ENCODE measurements at places on chromosomes 7 and 10.
A peak's percentile ranks its signal among the peaks of the same experiment; 100 is the strongest.

GRCh38 chr10:21919117-21919516 lies 84.4 kb downstream of the DNAJC1 start:
- no peaks in the 10 kb centered on the region for H3K27me3 ChIP-seq
- no peaks in the 10 kb centered on the region for H3K36me3 ChIP-seq
- no peaks in the 10 kb centered on the region for H3K4me1 ChIP-seq
- no peak overlapping the region for H3K27ac ChIP-seq
- no peak for DNase-seq

GRCh38 chr10:19853831-19854230 lies 37.6 kb downstream of the PLXDC2 start:
- DNase-seq = no peak
- no peak overlapping the region for H3K4me3 ChIP-seq

GRCh38 chr10:6339891-6340290 lies 137.2 kb downstream of the PFKFB3 start:
- no peak overlapping the region for H3K27ac ChIP-seq
- no peaks in the 10 kb centered on the region for H3K4me1 ChIP-seq
- DNase-seq = no peak
- no peaks in the 10 kb centered on the region for H3K36me3 ChIP-seq

DNA sequence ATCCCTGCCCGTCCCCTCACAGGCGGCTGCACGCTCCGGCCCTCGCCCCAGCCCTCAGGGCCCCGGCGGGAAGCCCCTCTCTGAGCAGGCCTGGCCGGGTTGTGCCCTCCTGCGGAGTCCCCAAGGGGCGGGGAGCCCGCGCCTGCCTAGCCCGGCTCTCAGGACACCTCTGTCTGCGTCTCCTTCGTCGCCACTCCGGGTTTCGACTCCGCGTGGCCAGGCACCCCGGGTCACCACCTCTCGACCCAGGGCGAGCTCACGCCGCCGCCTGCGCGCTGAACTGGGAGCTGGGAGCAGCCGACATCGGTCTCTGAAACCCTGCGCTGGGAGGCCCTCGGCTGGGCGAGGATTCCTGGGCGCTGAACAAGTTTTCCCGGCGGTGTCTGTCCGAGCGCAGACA lies 6.2 kb upstream of the OGDHL start:
- no peak for DNase-seq
- no peaks in the 10 kb centered on the region for H3K4me1 ChIP-seq
- H3K27me3 ChIP-seq = peaks cover 89% of the 10 kb centered on the region
- no peak overlapping the region for H3K4me3 ChIP-seq
- H3K27ac ChIP-seq = no peak overlapping the region

DNA sequence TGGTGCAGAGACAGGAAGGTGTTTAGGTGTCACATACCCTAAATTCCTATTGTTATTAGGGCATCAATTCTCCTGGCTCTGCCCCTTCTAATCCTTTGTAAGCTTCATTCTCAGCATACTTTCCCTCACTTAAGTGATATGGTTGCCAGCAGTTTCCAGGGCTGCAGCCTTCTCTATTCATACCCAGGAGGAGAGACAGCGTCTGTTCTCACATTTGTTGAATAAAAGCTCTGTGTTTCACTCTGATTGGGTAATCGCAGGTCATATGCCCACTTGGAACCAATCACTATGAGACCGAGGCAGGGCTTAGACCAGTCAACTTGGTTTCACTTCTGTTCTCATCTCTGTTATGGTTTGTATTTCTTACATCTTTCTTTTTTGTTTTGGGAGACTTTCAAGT lies 109.6 kb upstream of the MTPN start:
- peak overlapping the region; percentile 14 for H3K27ac ChIP-seq
- no peaks in the 10 kb centered on the region for H3K36me3 ChIP-seq
- H3K4me1 ChIP-seq = no peaks in the 10 kb centered on the region
- H3K4me3 ChIP-seq = peak overlapping the region; percentile 55
- DNase-seq = peak; percentile 63

DNA sequence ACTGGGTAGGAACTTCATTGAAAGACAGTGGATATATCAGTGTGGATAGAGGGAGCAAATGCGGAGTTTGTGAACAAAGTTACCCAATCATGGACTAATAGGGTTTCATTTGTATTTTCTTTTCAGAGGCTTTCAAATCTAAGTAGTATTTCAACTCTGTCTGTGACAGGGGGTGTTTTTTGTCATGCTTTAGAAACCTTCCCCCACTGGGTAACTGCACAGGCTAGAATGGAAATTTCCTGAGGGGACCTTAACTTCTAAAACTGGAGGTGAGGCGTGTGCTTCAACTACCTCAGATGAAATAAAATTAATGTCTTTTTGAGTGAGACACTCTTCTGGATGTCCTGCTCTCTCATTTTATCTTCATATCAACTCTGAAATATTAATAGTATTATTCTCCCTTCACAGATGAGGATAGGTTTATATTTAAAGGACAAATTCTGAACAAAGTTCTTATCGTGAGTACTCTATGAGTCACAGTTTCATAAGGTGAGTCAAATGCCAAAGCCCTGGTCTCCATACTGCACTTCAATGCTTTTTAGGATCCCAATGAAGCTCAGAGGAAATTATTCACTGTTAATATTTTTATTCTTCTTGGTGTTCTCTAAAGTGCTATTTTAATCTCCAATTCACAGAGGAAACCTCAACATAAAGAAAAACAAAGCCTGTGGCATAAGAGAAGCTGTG lies 770.6 kb downstream of the CCSER2 start:
- no peaks in the 10 kb centered on the region for H3K36me3 ChIP-seq
- no peak overlapping the region for H3K4me3 ChIP-seq
- no peaks in the 10 kb centered on the region for H3K27me3 ChIP-seq
- no peak overlapping the region for H3K27ac ChIP-seq
- no peak for DNase-seq
- H3K4me1 ChIP-seq = no peaks in the 10 kb centered on the region

DNA sequence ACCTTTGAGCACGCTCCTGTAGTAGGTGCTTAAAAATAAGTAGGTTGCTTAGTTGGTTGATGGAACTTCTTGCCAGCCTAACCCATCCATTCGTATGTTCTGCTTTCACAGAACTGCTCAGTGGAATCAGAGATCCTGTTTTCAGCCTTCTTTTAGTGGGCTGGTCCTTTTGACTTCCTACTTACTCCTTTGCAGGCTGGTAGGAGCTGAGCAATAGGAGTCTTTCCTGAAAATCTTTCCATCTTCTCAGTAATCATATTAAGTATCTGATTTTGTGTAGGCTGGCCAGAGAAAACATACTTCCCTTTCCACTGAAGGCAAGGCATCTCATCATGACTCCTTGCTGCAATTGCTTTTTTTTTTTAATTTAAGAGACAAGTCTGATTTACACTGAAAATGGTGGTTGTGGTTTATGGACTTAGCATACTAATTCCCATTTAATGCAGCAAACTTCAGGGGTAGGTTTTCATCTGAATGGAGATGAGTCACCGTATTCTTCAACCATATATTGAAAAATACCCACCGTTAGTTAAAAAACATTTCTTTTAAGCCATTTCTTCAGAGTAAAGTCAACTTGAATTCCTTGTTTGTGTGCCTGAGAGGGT lies 208.0 kb downstream of the ZNF365 start:
- H3K36me3 ChIP-seq = no peaks in the 10 kb centered on the region
- H3K4me1 ChIP-seq = no peaks in the 10 kb centered on the region
- H3K4me3 ChIP-seq = no peak overlapping the region
- no peak for DNase-seq
- H3K27ac ChIP-seq = no peak overlapping the region

DNA sequence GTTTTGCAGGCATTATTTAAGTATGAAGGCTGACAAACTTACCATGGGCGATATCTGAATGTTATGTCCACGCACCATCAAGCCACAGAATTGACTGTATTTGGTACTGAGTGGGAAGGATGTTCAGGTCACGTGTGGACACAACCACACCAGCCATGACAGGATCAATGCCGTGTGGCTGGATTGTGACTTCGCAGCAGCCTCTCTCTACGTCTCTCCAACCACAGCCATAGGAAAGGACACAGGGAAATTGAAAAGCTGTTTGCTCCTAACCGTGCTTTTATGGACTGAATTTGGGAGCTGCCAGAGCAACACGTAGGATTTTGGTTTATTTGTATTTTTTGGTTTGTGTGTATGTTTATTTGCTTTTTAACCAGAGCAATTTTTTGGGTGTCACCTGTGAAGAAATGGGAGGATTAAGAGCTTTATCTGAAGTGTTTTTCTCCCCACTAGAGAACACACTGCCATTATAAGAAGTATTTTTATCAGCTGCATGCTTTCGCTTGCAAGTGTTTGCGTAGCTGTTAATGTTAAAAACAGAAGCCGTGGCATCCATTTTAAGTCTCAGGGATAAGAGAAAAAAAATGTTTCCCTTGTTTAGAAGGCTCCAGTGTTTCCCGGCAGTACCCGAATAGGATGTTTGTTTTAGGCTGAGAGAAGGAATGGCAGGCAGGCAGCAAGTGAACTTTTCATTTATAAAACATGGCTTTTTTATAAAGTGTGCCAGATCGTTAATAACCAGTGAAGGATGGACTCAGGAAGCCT lies 401.1 kb upstream of the NFE2L3 start:
- no peak for DNase-seq
- peaks cover 13% of the 10 kb centered on the region for H3K4me1 ChIP-seq

DNA sequence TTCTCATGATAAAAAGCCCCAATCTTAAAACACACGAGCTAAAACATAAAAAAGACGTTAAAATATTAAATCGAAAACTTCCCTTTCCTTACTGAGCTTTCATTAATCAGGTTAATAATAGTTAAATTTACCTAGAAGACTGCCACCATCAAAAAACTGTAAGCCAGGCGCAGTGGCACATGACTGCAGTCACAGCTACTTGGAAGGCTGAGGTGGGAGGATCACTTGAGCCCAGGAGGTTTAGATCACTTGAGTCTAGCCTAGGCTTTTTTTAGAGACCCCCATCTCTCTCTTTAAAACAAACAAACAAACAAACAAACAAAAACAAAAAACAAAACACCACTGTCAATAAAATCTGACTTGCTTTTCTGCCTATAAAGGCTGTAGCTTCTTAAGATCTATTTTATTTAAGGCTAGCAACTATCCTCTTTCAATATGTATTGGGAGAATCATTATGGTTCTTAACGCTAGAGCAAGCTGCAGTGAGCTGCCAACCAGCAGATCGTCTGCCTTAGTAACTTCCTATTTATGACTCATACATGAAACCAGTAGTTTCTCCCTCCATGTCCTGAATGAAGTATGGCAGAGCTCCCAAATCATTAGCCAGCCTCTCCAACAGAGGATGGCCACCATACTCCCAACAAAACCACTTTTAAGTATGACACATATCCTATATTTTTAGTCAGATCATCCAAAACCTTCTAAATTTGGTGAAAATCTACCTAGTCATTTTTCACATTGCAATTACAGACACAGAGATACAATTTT lies 163.7 kb downstream of the SRPK2 start:
- no peak overlapping the region for H3K27ac ChIP-seq
- no peaks in the 10 kb centered on the region for H3K36me3 ChIP-seq
- DNase-seq = no peak
- H3K4me3 ChIP-seq = no peak overlapping the region
- peaks cover 14% of the 10 kb centered on the region for H3K4me1 ChIP-seq
- H3K27me3 ChIP-seq = no peaks in the 10 kb centered on the region

- DNase-seq = no peak
- H3K36me3 ChIP-seq = peaks cover 47% of the 10 kb centered on the region
- H3K27me3 ChIP-seq = no peaks in the 10 kb centered on the region
These were observed 17.6 kb upstream of the ORAI2 start for GRCh38 chr7:102415685-102416225.

- no peaks in the 10 kb centered on the region for H3K27me3 ChIP-seq
- no peaks in the 10 kb centered on the region for H3K36me3 ChIP-seq
- peak overlapping the region; percentile 28 for H3K27ac ChIP-seq
These were observed 65.1 kb upstream of the SFMBT2 start for GRCh38 chr10:7475939-7476338.

All from heart left ventricle (tissue), 16 donors.